ENCODE measurements at places on chromosomes 3 and 15.

DNA sequence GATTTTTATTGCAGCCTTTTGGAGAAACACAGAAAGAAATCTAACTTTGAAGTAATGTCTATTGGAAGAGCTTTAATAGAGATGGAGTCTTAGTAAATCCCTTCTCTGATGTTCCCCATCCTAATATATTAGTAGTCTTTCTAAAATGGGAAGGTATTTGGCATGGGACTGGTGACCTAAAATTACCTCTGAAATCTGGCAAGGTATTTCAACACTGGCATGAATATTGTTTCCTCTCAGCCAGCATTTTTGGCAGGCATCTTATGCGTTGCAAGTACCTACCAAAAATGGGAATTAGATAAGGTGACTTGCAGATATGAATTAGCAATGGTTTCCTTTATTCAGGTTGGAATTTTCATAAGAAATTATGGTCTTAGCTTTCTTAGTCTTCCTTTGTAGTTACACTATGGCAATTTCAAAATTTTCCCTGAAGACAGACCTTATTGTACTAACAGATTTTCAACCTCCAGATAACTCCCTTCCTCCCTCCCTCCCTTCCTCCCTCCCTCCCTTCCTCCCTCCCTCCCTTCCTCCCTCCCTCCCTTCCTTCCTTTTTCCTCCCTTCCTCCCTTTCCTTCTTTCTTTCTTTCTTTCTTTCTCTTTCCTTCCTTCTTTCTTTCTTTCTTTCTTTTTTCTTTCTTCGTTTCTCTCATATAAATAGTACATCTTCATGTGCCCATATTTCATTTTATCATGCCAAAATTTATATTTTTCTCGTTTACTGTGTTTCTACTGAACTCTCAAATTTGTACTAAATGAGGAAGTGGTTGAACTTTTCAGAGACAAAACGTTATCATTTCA is 168.2 kb upstream of the KCNMB2 start:
- no peak for DNase-seq

- no peak for DNase-seq
Observed at GRCh38 chr3:186492385-186492984, 51.7 kb downstream of the CRYGS start.

GRCh38 chr3:40829876-40830275 is 305.1 kb downstream of the ZNF621 start:
- no peak for DNase-seq

GRCh38 chr3:111690242-111690641 is 95.1 kb upstream of the ZBED2 start:
- no peak for DNase-seq

GRCh38 chr15:63902671-63903035 is 68.9 kb upstream of the HERC1 start:
- DNase-seq: no peak

DNA sequence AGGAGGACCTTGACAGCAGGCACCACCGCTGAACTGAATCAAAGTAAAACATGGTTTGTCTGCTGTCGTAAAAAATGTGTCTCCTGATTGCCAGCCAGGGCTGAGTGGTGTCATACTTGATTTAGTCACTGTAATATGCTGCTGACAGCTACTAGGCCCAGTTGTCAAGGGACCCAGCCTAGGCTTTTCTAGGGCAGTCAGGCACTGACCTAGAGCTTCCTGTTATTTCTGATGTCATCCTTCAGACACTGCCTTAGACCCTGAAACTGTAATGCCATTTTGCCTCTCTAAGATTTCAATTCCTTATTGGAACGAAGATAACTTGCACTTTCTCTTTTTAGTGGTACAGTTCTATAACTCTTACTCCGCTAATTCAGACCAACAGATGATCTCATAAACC is 2.6 kb upstream of the MRPL3 start:
- no peak for DNase-seq

DNA sequence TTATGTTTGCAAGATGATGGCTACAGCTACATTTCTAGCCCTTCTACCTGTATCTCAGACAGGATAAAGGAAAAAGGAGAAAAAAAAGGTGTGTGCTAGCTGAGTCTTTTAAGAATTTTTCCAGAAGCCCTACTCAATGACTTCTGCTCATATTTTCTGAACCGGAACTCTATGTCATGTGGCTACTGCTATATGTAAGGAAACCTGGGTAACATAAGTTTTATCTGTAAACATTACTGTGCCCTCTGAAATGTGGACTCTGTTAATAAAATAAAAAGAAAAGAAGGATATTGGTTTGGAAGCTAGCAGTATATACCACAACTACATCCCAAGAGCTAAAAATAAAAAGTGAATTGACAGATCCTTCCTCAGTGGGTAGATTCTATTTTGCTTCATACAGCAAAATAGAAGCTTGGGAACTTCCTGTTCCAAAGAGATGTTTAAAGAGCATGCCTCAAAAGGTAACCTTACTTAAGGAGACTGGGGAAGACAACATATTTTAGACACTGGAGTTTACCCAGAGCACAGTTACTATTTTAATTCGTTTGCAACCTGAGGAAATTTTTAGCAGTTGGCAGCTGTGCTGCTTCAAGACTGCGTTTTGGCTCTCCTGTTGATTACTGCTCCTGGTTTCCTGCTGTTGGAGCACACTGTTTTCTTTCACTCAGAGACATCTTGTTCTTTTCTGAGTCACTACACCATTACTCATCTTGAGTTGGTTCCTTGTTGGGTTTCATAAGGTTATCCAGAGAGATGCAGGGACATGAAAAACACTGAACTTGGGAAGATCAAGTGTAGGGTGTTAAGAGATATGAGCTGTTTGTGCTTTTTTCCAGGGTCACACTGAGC is 280.7 kb downstream of the NFKBIZ start:
- DNase-seq: no peak

DNA sequence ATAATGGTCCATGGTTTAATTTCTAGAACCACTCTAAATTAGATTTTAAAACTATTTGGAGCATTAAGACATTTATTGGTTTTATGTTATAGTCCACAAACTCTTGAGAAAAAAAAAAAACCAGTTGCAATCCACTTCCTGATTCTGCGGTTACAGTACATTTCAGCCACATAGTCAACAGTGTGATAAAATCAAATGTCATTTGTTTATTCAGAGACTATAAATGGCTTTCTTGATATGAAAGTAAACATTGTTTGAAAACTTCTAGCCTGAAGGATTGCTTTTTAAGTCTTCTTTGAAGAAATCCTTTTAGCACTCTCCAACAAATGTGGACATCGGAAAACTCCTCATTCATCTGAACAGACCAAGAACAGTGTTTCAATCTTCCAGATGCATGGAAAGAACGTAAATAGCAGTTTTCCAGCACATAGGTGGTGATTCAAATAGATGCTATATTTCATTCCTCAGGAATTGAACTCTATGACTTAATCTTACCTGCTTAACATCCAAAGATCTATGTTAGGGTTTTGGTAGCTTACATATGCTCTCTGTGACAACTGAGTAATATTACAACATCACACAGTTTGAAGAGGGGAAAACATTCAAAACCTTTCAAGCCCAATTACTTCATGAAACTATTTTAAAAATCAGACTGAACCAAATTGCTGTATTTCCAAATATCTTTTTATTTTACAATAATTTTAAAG is 87.8 kb upstream of the UBE2E2 start:
- no peak for DNase-seq

GRCh38 chr15:52440946-52441345 is 87.7 kb downstream of the MYO5A start:
- no peak for DNase-seq

DNA sequence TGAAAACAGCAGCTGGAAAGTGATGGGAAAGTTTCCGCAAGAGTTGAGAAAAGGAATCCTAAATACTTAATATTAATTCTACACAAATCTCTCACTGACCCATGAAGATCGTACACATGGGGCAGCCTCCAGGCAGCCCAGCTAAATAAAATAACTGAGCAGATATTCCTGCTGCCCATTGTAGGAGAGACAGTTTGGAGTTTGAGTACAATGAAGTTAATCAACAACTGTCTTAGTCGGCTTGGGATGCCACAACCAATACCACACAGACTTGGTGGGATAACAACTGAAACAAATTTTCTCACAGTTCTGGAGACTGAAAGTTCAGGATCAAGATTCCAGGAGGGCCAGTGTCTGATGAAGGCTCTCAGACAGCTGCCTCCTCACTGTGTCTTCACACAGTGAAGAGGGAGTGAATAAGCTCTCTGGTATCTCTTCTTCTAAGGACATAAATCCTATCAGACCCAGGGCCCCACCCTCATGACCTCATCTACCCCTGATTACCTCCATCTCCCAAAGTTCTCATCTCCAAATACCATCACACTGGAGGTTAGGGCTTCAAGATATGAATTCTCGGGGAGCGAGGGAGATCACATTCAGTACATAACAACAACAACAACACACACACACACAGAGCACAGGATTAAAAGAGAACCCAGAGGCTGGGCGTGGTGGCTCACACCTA is 9.7 kb downstream of the TRPM7 start:
- DNase-seq: no peak

DNA sequence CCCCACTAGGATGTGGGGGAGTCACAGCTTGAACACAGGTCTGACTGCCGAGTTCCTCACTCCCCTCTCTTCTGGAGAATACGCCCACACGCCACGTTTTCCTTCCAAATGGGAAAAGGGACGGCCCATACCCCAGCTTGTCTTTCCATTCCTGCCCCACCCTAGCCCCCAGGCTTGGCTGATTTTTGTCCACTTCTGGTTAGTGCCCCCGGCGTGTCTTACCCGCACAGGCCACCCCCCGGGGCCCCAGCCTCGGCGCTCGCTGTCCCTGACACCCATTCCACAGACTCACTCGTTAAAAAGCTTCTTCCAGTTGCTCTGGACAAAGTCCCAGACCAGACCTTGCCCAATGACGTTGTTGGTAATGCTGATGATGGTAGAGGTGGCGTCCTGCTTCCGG is 14.5 kb downstream of the MESP2 start:
- DNase-seq: no peak

DNA sequence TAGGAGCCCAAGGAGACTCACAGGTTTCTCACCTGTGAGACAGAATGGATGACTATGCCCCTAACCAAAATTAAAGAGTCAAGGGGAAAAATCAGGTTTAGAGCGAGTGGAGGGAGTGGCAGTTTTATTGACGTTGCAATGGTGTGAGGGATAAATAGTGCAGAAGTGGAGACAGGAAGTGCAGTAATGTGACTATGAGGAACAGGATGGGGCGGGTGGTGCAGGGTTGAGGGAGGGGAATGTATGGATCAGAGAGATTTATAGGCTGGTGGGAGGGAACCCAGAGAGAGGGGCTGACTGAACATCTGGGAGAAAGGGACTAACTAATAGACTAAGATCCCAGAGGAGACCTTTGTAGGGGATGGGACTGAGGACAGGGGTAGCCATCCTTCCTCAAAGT is 26.5 kb downstream of the EIF2AK4 start:
- DNase-seq: no peak

DNA sequence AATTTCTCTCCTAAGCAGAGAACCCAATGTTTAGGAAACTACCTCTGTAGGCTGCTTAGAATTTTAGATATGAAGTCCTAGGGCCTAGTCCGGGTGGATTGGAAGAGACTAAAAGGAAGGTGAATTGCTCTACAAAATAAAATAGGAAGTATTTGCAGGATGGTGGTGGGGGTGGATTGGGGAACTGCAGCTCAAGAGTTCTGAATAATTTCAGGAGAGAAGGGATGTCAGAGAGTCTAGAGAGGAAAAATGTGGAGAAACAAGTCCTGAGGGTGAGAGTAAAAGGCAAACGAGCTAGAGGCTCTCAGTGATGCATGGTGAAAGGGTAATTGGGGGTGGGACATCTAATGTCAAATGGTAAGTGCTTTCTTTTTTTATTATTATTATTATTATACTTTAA is 10.2 kb upstream of the CP start:
- DNase-seq: no peak

DNA sequence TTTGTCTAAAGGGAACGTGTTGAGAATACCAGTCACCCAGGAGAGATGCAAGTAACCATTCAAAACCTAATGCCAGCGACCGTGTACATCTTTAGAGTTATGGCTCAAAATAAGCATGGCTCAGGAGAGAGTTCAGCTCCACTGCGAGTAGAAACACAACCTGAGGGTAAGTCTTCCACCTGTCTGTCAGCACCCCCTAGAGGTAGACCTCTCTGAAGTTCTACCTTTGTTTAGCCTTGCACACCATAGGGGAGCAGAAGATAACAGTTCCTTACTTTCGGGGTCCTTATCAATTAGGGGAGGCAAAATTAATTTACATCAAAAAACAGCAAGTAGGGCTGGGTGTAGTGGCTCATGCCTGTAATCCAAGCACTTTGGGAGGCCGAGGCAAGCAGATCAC is 124.4 kb downstream of the HCN4 start:
- DNase-seq: peak; percentile 5

DNA sequence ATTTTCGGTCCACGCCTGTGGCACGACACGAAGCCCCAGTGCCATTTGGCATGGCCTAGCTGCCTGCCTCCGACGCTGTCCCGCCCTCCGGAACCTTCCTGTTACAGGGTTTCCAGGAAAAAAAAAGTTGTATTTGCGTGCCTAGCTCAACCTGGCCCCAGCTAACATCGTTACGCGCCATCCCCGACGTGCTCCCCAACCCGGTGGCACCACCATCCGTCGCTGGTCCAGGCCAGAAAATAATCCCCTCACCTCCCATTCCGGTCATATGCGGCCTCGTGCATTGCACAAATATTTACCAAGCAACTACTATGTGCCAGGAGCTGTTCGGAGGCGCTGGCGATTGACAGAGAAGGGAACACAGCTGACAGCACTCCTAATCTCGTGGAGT is 1.4 kb upstream of the CYP1A1 start:
- DNase-seq: no peak

- peak; percentile 50 for DNase-seq
Observed at GRCh38 chr15:92906563-92907081, 6.5 kb downstream of the CHD2 start.

DNA sequence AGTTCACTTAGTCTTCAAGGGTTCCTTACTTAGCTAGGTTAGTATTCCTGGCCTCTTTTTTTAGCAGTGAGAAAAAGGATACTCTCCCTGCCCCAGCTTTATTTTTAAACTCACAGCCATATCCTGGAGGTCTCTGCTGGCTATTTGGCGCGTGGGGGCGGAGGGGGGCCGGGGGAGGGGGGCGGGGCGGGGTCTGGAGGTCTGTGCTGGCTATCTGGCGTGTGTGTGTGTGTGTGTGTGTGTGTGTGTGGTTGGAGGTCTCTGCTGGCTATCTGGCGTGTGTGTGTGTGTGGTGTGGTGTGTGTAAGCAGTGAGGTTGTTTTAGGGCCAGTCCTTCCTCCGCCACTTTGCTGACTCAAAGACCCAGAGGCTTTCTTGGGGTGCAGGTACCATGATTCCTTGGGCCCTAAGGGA is 579 bp upstream of the PLAAT1 start:
- DNase-seq: no peak

- DNase-seq: no peak
Observed at GRCh38 chr3:114685161-114685560, 391.3 kb downstream of the TIGIT start.

DNA sequence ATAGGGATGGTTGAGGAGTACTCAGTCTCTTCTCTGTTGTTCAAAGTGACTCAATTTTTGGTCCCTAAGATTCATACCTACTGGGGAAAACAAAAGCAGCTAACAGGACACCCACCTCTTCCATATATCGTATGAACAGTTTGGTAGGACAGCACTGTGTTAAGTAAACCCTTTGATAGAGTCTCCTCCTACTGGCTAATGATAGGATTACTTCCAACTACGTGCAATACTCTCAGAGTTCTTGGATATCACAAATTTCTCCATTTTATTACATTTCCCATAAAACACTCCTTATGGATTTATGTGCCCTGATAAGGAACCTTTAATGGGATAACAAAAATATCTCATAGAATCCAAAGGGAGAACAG is 200.2 kb upstream of the GOLGA6L4 start:
- no peak for DNase-seq

GRCh38 chr3:197495999-197496745 is 59.6 kb downstream of the BDH1 start:
- DNase-seq: no peak
